ENCODE measurements at places on chromosomes 12 and 14. TPM values are rescaled to one million over a fixed set of nuclear protein-coding genes. Genes with fewer than 3 reads are reported as not detected.

GRCh38 chr12:108080363-108080762 is 48.7 kb upstream of the WSCD2 start:
- no peak for DNase-seq

WIF1 gene
- total RNA-seq: not detected

DNA sequence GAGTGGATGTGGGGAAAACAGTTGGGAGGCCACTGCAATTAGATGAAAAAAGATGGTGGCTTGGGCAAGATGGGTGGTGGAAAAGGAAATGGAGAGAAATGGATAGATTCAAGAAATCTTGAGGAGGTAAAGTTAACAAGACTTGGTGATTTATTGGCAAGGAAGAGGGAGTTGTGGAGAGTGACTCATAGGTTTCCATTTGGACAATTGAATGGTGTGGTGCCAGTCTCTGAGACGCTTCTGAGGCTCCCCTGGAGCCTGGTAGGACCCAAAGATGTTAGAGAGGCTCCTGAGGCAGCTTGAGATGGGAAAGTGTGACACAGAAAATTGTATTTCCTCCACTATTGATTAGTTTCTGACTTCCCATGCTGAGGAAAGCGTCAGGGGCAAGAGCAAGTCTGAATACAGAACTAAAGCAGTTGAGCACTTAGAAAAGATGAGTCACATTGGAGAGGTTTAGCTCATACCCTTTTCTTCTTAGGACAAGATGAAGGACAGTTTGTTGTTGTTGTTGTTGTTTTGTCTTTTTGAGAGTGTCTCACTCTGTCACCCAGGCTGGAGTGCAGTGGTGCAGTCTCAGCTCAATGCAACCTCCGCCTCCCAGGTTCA is 4.5 kb downstream of the PRPF40B start:
- DNase-seq: no peak

GRCh38 chr14:88043529-88044443 is 38.9 kb downstream of the GPR65 start:
- DNase-seq: no peak

DNA sequence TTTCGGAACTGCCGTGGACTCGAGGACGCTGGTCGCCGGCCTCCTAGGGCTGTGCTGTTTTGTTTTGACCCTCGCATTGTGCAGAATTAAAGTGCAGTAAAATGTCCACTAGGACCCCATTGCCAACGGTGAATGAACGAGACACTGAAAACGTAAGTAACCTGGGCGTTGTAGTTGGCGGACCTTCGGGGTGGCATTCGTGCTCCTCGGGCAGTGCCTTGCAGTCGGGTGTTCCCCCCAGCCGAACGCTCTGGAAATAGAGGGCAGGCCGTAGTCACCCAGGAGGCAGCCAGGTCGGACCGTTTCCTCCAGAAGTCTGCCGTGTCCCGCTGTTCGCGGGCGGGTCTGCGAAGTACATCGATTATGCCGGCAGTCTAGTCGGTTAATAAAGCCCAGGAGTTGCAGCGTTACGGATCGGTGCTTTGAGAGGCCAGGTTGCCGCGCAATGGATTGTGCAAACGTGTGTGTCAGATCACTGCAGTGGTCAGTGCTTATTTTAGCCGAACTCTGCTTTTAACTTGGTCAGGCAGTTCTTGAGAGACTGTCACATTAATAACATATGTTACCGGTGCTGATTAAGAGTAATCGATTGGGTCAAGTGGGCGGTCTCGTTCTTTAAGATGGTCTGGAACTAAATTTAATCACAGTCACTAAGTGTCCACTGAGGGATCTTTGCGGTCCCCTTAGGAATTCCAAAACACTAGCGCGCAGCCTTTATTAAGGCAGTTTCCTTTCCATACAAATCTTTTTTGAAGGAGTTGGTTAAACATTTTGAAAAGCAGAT is 906 bp downstream of the MARK3 start:
- peak; percentile 59 for DNase-seq
